ENCODE measurements at places on chromosomes 6 and 20.
A peak's percentile ranks its signal among the peaks of the same experiment; 100 is the strongest.

DNA sequence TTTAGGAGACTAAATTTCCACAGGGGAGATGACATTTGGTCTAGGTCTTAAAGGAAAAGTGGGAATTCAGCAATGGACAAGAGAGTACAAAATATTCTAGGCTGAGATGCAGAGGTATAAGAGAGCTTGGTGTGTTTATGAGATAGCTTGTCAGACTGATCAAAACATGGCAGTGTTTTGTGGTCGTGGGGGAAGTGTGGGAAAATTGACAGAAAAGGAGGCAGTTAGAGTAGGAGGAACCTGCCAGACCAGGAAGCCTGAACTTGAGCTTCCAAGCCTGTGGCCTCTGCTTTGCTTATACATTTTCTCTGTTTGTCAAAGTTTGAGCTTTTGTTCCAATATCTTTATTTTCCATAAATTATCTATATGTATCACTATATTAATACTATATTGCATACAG, 69.5 kb upstream of the MAP3K7 start:
- no peak for DNase-seq

DNA sequence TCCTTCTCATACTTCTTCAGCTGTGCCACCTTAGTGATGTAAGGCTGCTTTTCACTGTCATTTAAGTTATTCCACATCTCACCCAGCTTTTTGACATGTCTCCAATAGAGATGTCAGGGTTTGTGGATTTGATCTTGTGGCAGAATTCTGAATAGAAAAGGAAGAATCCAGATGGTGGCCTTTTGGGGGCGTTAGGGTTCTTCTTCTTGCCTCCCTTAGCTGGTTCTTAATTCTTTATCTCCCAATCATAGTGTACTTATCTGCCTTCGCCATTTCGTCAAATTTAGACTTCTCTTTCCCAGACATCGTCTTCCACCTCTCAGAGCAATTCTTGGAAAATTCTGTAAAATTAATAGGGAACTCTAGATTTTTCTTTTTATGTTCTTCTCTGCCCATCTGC, 422.9 kb downstream of the GJA1 start:
- DNase-seq: no peak

DNA sequence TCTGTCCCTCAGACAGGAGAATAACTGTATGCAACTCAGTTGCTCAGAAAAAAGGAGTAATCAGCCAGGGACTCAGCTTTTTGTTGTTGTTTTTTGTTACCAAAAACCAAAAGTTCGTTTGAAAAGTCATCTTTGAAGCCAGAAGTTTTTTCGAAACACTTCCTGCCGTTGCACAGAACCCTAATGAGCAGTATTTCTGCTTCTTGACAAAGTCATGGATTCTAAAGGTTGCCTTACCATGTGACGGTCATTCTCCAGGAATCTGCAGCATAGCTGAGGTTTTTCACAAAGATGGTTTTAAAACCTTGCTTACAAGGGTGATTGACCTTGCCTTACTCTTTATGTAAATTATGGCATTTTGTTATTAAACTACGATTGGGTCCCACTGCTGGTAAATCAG, 1.9 kb downstream of the RAB32 start:
- DNase-seq: no peak

GRCh38 chr6:99905209-99906106, 88.6 kb downstream of the MCHR2 start:
- DNase-seq: no peak

DNA sequence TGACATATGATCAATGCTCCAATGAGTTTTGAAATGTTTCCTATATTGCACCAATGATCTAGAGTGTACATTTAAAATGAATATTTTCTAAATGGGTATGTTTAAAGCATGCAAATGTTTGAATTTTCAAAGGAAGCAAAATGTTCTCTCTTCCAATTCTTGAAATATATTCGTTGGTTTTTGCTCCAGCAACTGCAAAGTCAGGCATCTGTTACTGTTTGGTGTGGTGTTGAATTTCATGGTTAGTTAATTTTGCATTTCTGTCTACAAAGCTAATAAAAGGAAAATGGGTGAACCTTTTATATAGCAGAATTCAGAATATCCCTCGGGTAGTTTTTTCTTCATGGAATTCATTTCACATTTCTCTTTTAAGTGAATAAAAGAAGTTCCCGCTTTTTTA, 1018.3 kb downstream of the GRIK2 start:
- no peak for DNase-seq

- DNase-seq: no peak
These were observed 6.0 kb downstream of the MMP24OS start for GRCh38 chr20:35271904-35272303.

- no peak for DNase-seq
These were observed 804.1 kb downstream of the TFAP2A start for GRCh38 chr6:9610620-9611415.

- DNase-seq: no peak
These were observed 40.0 kb upstream of the LYRM2 start for GRCh38 chr6:89678531-89678930.

GRCh38 chr20:35360033-35360432, 51.7 kb downstream of the UQCC1 start:
- no peak for DNase-seq

GRCh38 chr20:51532577-51533191, 9.8 kb downstream of the NFATC2 start:
- DNase-seq: no peak

DNA sequence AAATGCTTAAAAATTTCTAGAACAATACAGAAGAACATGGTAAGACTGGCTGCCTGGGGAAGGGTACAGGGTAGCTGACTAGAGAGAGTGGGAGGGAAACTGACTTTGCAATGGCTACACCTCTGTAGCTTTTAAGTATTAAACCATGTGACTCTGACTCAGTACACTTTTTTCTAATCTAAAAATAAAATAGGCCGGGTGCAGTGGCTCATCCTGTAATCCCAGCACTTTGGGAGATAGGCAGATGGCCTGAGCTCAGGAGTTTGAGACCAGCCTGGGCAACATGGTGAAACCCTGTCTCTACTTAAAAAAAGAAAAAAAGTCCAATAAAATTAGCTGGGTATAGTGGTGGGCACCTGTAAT, 18.5 kb downstream of the ATP9A start:
- DNase-seq: no peak

DNA sequence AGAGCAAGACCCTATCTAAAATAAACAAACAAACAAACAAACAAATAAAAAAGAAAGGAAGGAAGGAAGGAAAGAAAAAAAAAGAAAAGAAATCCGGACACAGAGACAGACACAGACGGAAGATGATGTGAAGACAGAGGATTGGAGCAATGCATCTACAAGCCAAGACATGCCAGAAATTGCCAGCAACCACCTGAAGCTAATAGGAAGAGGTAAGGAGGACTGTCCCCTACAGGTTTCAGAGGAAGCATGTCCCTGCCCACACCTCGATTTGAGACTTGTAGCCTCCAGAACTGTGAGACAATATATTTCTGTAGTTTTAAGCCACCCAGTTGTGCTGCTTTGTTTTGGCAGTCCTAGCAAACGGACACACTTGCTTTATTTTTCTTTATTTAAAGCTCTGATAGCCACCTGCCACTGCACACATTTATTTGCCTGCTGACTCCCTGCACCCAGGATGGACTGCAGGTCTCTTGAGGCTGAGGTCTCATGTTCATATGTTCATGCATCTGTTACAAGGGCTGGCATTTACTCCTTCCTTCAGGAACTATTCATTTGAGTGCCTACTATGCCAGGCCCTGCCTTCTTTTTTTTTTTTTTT, 20.7 kb upstream of the ZMYND8 start:
- DNase-seq: no peak

DNA sequence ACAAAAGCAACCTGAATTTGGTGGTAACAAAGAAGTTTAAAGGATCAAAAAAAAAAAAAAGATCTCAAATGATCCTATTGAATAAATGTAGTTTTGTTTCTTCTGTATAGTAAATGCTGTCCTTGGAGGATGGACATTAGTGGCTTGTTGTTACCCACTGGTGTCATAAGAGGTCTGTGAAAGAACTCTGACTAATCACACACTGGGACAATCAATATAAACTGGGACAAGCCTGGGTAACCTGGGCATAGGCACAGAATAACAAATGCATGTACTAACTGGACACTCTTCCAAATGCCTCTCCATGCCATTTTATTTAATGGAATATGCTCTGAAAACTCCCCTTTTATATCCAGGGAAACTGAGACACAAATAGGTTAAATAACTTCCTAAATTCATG, 241.4 kb downstream of the DOK5 start:
- no peak for DNase-seq

GRCh38 chr6:132818404-132819359, 4.3 kb downstream of the RPS12 start:
- DNase-seq: no peak

- no peak for DNase-seq
These were observed 80.2 kb downstream of the SYTL3 start for GRCh38 chr6:158729906-158730540.

- peak; percentile 74 for DNase-seq
These were observed 6.3 kb upstream of the PARD6B start for GRCh38 chr20:50724851-50725723.

DNA sequence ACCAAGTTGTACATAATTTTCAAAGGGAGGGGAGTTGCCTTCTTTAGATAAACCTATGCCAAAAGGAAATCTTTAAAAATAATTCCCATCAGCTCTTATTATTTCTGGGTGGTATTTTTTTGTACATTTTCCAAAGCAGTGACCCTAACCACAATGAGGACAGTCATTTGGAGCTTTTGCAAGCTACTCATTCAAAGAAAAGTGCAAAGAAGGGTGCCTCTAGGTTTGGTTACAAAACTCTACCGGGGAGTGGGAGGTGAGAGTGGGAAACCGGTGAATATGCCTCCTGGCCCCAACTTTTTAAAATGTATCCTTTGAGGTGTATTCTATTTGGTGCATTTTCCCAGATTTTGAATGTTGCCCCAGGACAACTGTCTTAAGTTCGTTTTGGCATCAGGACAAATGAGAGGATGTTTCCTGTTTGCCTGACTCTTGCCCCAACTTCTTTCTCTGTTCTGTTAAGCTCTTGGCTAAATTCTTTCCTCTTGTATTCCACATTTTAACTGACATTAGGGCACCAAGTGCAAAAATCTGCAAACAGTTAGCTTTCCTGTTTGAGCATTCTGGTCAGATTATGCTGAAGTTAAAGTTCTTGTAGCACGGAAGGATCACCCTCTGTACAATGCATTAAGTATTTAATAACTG, 78.9 kb downstream of the SLX4IP start:
- no peak for DNase-seq

- no peak for DNase-seq
These were observed 136.1 kb downstream of the INSM1 start for GRCh38 chr20:20503777-20504530.

- DNase-seq: no peak
These were observed 28.2 kb downstream of the CBFA2T2 start for GRCh38 chr20:33518071-33518470.

DNA sequence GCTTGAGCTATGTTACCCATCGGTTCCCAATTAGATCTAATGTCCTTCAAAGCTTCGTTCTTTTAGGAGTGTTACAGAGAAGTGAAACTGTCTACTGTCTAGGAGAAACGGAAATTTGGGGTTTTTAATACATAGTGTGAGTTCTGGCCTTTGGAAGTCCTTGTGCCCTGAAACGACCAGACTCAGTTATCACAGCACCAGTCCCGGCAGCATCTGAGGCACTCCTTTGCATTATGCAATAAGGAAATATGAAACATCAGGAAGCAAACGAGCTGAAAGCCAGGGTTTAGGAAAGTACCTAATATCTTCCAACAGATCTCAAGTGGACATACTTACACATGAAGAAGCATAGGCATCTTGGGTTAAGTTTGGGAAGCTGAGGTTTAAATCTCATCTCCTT, 61.8 kb upstream of the ADGRF1 start:
- no peak for DNase-seq

DNA sequence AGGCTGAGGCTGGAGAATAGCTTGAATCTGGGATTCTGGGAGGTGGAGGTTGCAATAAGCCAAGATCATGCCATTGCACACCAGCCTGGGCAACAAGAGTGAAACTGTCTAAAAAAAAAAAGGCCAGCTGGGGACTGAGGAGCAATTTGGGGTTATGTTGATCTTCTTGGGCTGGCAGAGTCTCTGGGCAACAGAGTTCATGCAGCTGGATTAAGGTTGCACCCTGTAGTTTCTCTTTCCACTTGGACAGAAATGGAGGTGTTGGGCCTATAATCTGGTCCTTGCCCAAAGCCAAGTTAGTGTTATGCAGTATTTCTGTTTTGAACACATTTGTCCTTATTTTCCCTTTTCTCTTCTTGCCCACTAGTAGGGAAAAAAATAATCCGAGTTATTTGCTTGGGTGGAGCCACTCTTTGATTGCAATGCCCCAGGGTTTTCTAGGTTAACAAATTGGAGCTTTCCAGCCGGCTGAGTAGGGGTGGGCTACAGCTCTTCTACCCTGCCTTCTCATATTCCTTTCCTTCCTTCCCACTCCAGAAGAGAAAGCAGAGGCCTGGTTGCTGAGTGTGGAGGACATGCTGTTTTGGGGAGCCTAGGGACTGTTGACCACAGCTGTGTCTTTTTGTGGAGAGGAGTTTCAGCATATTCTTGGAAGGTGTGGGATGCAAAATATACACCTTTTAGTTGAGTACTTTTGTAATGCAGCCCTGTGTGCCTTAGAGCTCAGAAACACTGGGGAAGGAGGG, 213.9 kb downstream of the SOX4 start:
- DNase-seq: no peak

DNA sequence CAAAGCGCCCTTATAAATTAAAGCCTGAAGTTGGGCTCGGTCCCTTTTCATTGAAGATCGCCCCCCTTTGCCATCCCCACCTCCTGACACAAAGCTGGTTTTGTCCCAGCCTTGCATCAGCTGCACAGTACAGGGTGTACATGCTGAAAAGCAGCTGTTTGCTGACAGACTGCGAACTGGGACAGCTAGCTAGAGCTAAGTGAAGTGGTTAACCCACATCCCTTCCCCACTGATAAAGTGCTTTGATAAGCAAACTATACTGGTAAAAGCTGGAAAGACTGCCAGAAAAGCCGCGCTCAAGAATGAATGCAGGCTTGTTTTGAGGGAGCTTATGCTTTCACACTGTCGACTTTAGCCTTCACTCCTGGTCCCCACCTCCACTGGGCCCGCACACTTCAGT, 207.3 kb downstream of the GMDS start:
- no peak for DNase-seq

DNA sequence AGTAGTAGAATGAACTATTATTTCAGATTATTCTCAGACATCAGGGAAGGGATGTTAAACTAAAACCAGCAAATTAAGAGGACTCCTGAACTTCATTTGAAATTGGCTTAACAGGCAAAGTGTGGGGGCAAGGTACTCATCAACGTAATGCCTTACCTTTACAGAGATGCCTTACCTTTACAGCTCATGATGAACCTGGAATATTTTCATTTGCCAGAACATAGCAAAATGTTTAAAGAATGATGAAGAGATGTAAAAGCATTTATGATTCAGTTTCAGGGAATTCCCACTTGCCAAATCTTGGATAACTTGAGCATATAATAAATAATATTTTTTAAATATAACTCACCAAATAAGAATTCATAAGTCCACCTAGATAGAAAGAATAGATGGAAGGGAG, 207.5 kb downstream of the TINAG start:
- DNase-seq: no peak

GRCh38 chr20:9492067-9492466, 22.3 kb upstream of the LAMP5 start:
- DNase-seq: no peak
